Occipital lobe (tissue), 3 donors: ENCODE measurements at places on chromosomes 2 and 18.

- DNase-seq: no peak
These were observed 4.6 kb upstream of the SDC1 start for GRCh38 chr2:20229322-20230113.

DNA sequence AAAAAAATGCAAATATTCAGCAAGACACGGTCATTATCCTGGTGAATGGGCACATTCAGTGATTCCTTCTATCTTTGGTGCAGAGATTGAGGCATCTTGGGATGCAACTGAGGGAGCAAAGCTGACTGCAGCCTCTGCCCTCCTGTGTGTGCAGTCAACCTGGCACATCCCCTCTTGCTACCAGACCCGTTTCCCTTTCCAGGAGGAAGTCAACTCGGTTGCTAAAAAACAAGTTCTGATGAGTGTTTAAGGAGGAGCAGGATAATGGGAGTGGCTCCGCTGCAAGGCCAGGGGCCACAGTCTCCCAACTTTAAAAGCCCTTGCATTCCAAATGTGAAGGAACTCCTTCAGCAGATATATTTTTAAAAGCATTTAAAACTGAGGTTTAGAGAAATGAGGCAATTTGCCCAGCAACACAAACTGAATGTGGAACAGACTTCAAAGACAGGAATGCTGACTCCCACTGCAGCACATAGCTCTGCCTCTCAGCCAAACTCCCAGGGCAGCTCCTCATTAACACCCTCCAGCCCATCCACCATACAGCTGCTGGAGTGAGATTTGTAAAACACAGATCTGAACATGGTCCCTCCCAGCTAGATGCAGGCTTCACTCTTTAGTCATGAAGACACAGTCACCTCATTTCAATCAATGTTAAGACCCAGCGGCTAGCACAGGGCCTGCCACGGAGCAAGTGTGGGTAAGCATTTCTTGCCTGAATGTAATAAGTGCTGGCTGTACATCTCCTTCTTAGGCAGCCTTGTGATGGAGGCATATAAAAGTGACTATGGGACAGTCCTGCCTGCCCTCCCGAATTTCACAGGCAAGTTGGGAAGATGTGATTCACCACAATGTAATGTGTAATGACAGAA is 54.3 kb downstream of the VSNL1 start:
- DNase-seq: peak; percentile 11

DNA sequence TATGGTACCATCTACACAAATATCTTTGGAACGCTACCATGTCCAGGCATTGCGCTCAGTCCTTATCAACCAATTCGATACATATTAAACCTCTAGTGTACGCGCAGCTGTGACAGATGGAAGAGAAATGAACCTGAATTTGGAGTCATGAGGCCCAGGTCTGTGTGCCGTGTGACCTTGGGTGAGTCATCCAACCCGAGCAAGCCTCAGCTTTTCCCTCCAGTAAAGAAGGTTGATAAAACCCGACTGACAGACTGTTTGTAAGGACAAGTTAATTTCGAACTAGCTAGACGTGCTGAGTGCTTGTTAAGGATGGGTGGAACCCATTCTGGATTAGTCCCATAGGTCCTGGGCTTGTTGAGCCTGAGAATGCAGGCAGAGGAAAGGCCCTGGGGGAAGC is 28.2 kb downstream of the GREB1 start:
- DNase-seq: no peak

DNA sequence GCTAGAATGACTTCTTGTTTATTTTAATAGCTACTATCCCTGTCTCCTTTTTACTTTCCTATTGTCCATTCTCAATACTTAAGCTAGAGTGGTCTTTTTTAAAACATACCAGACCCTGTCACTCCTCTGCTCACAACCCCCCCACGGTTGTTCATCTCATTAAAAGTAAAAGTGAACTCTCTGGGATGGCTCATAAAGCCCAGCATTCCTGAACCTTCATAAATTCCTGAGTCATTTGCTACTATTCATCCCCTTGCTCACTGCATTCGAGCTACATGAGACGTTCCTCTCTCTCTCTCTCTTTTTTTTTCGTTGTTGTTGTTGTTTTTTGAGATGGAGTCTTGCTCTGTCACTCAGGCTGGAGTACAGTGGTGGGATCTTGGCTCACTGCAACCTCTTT is 148.7 kb upstream of the DSEL start:
- DNase-seq: no peak

- DNase-seq: no peak
These were observed 3.7 kb downstream of the MTX2 start for GRCh38 chr2:176272870-176273459.

DNA sequence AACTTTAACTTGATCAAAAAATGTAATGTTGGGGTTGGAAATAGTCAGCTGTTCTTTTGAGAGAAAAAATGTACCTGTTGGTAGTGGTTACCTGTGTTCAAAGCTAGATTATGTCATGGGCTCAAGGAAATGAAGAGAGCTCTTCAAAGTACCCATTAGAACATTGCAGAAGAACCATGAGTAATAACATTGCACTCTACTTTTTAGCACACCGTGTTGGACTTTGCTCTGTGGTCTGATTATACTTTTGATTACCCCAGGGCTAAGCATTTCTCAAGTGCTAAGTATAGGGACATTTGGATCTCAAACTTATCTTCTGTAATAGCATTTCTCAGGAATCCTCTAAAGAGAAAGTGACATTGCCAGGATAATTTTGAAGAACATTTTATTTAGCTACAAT is 1122.8 kb upstream of the CELF4 start:
- DNase-seq: no peak

- DNase-seq: no peak
These were observed 9.9 kb upstream of the KLF11 start for GRCh38 chr2:10033251-10034006.

DNA sequence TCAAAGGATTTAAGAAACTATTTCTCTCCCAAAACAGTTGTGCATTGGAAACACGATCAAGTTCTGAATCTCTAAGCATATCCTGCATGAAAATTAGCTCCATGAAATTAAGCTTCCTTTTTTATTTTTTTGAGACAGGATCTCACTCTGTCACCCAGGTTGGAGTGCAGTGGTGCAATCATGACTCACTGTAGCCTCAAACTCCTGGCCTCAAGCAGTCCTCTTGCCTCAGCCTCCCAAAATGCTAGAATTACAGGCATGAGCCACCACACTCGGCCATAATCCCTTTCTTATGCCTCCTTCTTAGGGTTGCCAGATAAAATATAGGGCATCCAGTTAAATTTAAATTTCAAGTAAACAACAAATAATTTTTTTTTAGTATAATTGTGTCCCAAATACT is 124.4 kb downstream of the ARL4C start:
- no peak for DNase-seq

- no peak for DNase-seq
These were observed 136.8 kb downstream of the MEP1B start for GRCh38 chr18:32326450-32327308.

GRCh38 chr2:69013142-69013839 is at the start of gene ANTXR1:
Gene ANTXR1, plus strand, starts transcription at chr2:69013179. Its CDS starts 321 bp downstream, at chr2:69013500.
- DNase-seq: peak; percentile 51

GRCh38 chr18:50559752-50560680 is at the start of gene MAPK4:
Gene MAPK4, plus strand, starts transcription at chr18:50560087. Its CDS starts 103,872 bp downstream, at chr18:50663959.
- no peak for DNase-seq

- no peak for DNase-seq
These were observed 8.6 kb downstream of the MYO5B start for GRCh38 chr18:50186385-50186784.

DNA sequence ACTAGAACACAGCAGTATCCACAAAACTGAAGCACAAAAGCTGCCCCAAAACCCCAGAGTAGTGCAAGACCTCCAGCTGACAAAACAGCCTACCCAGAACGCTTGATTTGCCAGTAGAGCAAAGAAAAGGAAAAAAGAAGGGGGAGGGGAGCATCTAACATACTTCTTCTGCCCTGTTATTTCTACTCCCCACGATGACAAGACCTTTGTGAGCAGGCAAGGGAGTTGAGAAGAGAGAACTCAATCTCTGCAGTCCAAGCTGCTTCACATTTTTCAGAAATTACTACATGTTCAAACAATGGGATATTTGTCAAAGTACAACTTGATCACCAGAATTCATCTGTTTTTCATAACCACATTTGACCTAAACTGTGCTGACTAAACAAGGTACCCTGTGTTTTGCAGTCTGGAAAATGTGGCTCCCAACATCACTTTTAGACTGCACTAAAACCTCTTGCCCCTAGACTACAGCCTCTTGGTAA is 286.7 kb downstream of the EXOC6B start:
- DNase-seq: no peak

GRCh38 chr2:234898534-234899053 is 53.2 kb upstream of the SH3BP4 start:
- DNase-seq: no peak

DNA sequence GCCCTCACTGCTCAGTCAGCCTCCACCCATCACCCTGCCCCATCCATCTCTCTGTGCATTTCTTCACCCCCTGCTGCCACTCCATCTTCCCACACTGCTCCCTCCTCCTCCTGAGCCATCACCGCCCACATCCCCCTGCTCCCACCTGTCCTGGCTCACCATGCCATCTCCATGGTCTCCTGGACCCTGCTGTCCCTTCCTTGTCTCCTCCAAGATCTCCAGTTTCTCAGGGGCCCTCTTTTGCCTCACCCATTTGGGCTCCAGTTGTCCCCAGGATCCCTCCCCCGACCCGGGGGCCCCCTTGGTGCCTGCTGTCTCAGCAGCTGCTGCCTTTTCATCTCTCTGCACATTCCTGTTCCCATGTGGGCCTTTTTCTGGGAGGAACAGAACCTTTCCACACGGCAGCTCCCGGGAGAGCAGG is 10.6 kb downstream of the SPEG start:
- DNase-seq: no peak

DNA sequence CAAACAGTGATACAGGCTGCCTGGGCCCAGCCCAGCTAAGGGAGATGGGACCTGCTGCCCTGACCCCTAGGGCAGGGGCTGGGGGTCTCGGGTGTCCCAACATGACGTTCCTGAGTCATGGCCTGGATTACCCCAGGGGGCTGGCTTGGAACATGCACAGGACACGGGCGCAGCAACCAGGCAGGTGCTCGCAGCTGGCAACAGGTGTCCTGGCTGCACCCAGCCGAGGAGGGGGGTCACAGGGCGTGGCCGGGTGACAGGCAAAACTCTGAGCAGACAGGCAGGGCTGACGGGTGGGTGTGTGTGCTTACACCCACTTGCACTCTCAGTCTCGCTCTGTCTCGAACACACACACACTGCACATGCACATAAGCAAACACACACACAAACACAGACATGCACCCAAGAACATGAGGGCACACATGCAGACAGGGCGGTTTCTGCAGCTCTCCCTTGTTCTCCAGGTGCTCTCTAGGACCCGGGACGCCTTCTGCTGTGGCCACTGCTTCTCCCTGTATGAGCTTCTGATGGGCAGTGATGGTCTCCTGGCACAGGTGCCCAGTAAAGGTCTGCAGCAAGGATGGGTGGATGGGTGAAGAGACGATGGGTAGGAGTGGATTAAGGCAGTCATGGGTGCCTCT is 33.7 kb upstream of the TAF1B start:
- DNase-seq: no peak

- no peak for DNase-seq
These were observed 33.1 kb downstream of the MEX3C start for GRCh38 chr18:51164342-51164741.

GRCh38 chr2:26394694-26395093 is 7.0 kb upstream of the DRC1 start:
- DNase-seq: no peak

- DNase-seq: no peak
These were observed 558.2 kb upstream of the TNP1 start for GRCh38 chr2:217418090-217418489.

- no peak for DNase-seq
These were observed 6.0 kb upstream of the UGT1A5 start for GRCh38 chr2:233706720-233707119.

GRCh38 chr18:67508146-67508545 is 8.4 kb downstream of the DSEL start:
- no peak for DNase-seq

GRCh38 chr2:99278793-99279291 is 22.2 kb downstream of the LYG1 start:
- DNase-seq: no peak

GRCh38 chr2:105099153-105099552 is 61.3 kb downstream of the MRPS9 start:
- DNase-seq: no peak

- DNase-seq: no peak
These were observed 114.3 kb downstream of the ARHGEF4 start for GRCh38 chr2:130951018-130951417.

DNA sequence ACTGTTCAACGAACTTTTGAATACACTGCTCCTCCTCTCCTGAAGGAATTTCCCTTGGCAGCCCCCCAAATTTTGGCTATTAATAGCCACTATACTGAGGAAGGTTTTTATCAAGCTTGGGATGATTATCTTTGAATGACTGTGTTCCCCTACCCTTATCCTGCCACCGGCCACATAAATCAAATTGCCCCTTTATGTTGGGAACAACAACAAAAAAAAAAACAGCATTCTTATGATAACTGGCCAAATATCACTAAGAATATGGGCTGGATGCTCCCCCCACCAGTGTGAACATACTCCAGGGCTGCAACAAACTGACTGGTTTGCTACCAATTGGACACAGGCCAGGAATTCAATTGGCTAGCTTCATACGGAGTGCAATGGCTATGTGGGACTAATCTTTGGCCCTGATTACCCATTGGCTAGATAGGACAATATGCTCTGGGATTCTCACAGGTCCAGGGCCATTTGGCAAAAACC is 20.6 kb downstream of the DUSP11 start:
- DNase-seq: no peak

DNA sequence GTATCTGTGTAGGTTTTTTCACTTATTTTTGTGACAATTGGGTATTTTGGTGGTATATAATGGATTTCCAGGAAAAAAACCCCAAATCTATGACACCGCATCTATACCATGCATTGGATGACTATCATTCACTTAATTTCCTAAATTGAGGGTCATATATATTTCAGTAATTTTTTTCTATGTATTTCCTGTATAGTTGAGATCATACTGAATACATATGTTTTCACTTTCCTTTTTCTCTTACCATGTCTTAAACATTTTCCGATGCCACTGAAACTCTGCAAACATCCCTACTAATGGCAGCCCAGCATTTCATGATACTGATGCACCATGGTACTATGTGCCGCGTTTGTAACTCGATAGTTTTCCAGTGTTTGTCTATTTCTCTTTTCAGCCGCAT is 40.4 kb downstream of the CDKL4 start:
- no peak for DNase-seq

DNA sequence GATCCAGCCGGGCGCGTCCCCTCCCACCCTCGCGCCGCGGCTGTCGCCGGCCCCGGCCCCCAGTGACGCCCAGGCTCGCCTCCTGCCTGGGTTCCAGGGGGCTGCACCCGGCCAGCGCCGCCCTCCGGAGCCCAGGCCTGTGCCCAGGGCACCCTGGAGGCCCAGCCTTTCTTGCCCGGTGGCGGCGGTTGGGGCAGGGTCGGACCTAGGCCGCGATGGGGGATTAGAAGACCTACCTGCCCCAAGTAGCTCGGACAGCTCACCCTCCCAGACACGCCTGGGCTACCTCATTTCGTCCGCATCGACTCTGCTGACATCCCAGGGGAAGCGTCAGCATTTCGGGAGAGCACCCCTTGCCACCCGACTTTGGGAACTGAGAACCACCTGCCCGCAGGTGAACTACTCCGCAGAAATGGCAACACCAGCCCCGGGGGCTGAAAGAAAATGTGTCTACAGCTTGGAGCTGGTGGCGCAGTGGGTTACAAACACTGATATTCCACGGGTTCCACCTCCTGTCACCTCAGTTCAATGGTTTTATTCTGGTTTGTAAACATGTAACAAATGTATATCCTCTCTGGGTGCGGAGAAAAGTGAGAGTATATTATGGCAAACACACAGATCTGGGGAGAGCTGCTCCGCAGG is 834 bp upstream of the ARL4C start:
- no peak for DNase-seq
